ENCODE measurements at places on chromosomes 6 and 20.
A peak's percentile ranks its signal among the peaks of the same experiment; 100 is the strongest.

DNA sequence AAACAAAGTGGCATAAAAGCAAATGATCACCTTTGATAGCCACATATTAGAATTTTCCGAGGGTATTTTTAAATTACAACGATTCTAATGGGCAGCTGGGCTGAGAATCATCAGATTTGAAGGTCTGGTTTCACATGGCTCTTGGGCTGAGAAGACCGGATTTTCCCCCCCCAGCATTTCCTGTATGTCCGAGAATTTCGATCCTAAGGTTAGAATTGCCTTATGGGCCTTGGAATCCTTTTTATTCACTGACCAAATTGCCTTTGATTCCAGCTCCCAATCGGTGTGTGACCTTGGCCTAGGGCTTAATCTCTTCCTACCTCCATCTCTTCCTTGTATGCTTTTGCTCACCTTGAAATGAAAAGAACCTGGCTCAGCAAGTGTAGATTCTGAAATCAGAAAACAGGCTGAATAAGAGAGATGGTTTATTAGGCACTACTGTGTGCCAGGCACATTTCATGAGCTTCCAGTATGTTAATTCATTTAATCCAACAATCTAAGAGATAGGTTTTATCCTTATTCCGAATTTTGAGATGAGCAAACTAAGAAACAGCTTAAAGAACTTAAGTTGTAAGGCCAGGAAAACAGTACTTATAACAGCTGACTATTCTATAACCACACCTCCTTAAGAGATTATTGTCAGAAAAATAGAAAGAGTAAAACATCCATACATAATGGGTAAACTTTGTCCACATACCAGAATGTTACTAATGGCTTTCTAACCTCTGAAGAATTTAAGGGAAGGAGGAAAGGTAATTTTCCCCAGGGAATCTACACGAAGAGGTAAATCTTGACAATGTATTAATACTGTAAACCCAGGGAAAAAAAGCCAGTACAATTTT is 39.4 kb downstream of the HFE start:
- DNase-seq: peak; percentile 45

GRCh38 chr6:83132121-83132520 is 60.9 kb downstream of the PGM3 start:
- no peak for DNase-seq

DNA sequence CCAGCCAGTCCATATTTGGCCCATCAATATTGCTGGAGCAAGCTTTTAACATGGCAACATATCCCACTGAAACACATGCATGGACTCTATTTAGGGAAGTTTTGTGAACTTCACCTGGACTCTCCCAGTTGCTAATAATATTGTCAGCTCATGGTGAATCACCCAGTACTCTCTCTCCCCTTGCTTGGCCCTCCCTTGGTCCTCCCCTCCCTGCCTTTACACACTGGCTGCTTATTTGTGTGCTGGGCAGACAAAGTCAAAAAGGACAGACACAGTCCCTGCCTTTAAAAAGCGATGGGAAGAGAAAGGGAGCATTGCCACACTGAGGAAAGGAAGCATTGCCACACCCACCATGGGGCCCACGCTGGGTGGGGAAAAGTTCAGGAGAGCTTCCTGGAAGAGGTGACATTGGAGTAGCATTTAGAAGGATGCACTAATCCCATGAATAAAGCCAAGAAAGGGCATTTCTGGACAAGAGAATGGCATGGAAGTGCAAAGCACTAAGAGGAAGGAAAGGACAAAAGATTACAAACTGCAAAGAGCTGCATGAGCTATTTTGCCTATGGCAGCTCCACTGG is 143.4 kb upstream of the EXOC2 start:
- no peak for DNase-seq

DNA sequence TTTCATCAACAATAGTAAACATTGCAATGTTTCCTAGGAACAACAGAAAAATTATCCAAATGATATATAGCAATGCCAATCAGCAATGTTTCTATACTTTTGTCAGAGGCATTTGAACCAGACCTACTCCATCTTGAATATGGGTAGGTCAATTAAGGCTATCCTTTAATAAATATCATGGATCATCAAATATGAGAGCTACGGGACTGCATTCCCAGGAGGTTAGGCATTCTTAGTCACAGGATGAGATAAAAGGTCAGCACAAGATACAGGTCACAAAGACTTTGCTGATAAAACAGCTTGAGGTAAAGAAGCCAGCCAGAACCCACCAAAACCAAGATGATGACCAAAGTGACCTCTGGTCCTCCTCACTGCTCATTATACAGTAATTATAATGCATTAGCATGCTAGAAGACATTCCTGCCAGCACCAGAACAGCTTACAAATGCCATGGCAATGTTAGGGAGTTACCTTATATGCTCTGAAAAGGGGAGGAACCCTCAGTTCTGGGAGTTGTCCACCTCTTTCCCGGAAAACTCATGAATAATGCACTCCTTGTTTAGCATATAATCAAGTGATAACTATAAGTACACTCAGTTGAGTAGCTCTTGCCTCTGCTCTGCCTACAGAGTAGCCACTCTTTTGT is 8.6 kb upstream of the SERPINB6 start:
- DNase-seq: no peak

- DNase-seq: no peak
These were observed 694 bp downstream of the SLC17A9 start for GRCh38 chr20:62952968-62953838.

GRCh38 chr20:50540620-50541605 is 30.7 kb downstream of the PTPN1 start:
- DNase-seq: no peak

- DNase-seq: no peak
These were observed 56.7 kb upstream of the ZMYND8 start for GRCh38 chr20:47413189-47413588.

DNA sequence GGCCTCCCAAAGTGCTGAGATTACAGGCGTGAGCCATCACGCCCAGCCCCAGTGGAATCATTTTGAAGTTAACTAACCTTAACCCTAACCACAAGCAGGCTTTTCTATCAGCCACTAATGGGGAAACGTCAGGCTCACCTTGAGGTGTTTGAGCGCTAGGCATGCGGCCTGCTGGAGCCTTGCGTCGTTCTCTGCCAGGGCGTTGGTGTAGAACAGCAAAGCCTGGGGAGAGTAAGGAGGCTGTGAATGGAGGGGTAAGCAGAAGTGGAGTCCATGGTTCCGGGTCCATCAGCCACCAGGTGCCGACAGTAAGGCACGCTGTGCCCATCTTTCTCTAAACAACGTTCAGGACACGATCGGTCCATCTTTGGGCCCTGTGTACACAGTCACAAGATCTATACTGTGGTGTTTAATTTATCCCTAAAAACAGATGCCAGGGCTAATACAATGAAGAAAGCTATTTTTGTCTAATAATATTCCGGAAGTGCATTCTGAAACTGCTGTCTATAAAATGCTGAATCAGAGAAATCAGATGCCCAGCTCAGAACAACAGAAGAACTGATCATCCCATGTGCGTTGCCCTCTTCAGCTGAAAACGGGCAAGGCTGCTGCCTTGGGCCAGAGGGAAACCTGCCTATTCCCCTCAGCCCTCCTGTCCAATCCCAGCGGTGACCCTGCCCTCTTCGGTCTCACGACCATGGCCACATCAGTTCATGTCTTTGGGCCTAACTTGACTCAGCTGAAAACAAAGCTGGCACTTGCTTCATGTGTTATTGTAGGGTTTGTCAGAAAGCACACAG is 79.6 kb downstream of the PTPN1 start:
- no peak for DNase-seq

DNA sequence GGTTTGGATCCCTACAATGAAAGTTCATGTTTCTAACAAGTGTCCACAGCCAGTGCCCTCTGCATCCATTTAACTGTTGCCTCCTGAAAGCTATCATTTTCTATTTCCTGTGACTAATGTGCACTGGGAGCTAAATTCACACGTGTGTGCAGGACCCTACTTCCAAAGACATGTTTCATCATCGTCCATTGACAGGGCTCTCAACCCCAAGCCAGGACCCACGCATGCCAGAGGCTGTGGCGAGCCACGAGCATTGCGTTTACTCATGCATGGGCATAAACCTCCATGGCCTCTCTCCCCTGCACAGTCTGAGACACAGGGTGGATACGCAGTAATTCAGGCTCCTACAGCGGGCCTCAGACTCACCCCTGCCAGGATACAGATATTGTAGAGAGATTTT is 153.2 kb downstream of the MAFB start:
- DNase-seq: no peak

DNA sequence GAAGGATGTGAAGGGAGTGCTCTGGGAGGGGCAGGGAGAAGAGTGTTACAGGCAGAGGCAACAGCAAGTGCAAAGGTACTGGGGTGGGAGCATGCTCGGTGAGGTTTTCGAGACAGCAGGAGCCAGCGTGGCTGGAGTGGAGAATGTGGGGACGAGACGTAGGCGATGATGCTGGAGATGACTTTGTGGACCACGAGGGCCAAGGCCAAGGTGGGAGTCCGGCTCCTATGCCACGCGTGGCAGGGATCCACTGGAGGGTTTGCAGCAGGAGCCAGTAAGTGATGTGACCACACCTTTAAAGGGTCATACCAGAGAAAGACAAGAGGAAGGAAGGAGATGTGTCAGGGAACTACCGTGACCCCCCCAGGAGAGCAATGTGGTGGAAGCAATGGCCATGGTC is 7.3 kb downstream of the PTGIS start:
- DNase-seq: no peak

DNA sequence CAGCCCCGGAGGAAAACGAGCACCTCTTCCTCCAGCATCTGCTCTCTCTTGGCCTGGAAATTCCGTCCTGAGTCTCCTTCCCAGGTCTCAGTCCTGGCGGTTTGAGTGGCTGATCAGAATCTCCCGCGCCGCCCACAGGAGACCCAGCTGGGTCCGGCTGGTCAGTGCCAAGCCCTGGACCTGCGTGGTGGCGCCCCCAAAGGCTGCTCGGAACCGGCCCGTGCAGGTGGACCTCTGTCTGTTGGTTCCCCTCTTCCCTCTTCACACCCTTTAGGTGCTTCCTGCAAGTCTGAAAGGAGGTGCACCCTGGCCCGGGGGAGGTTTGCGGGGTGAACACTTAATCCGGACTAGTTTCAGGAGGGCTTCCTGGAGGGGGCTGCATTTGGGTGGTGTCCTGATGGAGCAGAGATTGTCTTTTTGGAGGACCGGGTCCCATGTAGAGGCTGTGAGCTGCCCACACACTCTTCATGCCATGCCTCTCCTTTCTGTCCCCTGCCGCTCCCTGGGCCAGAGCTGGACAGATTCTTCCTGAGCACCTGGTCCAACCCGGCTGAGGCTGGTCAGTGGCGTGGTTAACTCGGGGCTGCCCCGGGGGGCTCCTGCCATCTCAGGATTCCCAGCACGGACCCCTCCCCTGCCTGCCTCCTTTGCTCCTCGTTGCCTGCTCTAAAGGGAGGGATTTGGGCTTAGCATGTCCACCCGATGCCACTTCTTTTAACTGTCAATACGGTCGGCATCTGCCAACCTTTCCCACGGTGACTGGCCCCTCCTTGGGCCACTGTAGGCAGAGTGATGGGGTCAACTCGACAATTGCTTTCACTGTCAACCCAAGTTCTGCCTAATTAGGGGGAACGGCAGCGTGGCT is 16.5 kb upstream of the BHLHE23 start:
- no peak for DNase-seq

- DNase-seq: no peak
These were observed 538.7 kb upstream of the POU3F2 start for GRCh38 chr6:98295515-98296175.

DNA sequence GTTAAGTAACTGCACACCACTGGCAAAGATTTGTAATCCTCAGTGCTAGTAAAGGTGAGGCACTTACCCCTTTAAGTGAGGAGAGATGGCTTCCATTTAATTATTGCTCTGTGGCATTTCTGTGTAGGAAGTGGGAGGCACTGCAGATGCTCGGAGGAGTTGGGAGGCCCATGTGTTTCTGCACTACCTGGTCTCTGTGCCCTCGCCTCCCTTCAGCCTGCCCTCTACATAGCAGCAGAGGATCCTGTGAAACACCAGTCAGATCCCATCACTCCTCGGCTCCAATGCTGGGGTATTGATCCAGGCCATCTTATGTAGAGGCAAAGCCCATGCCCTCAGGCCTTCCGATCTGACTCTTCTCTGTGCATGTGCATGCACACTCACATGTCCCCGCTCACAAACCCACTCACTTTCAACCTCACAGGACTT is 67.0 kb downstream of the SLX4IP start:
- DNase-seq: no peak

GRCh38 chr20:20267685-20268370 is 100.1 kb upstream of the INSM1 start:
- DNase-seq: peak; percentile 86

DNA sequence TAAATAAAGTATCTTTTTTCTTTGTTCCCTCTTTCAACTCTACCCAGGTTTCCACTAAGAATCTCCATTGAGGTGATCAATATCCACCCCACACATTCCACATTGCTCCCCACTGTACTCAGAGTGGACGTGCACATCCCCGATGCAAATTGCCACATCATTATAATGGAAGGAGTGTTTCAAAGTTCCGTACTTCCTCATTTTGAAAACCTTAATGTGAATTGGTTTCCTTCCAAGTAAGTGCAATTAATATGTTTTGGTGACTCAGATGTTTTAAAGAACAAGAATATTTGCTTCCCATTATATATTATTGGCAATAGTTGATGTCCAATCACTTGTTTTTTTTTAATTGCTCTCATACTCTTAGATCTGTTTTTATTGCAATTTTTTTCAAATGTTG is 463.6 kb downstream of the HACE1 start:
- DNase-seq: no peak

GRCh38 chr20:59190466-59190865 is 26.8 kb downstream of the ZNF831 start:
- DNase-seq: no peak

DNA sequence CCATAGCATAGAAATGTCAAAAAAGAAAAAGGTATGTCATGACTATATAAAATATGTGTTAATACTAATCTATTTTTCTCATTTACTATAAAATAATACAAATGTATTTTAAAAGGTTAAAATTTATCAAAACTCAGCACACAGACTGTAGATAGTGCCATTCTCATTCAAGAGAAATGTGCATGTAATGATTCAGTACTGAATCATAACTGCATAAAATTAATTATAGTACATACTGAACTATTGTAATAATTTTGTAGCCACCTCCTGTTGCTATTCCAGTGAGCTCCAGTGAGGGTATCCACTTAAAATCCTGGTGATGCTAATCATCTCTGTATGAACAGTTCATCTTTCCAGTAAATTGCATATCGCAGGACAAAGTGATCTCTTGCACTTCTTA is 82.8 kb downstream of the HMGCLL1 start:
- DNase-seq: no peak

GRCh38 chr6:52457096-52457495 is 37.0 kb downstream of the EFHC1 start:
- DNase-seq: no peak

DNA sequence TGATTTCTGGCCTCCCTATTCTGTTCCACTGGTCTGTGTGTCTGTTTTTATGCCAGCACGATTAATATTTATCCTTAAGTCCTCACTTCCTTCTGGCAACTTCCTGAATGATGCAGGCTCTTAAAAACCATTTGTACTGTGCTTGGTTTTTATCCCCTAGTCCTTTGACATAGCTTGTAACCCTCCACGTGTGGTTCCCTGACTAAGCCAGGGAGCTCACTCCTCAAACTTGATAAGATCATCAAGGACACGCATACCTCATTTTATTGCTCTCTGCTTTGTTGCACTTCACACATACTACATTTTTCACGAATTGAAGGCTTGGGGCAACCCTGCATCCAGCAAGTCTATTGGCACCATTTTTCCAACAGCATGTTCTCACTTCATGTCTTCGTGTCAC is 166.4 kb upstream of the UST start:
- no peak for DNase-seq

- no peak for DNase-seq
These were observed 32.3 kb downstream of the GMDS start for GRCh38 chr6:2213086-2213485.
